ENCODE measurements at places on chromosomes 4 and X. TPM values are rescaled to one million over a fixed set of nuclear protein-coding genes. Genes with fewer than 3 reads are reported as not detected.
A peak's percentile ranks its signal among the peaks of the same experiment; 100 is the strongest.

DNA sequence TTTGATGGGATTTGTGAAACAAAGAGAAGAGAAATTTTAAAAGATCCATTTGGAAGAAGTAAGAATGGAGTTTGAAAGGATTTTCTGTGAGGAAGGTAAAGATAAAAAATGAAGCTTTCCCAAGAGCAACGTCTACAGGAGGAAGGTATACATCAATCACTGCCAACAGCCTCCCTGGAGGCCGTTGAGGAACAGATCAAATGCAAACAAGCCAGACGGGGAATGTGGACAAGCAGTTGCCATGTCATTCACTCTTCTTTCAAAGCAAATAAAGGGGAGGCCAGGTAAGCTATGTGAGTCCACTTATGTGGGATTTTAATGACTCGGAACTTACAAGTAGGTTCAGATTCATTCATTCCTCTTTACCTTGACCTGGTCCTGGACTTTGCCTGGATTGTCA, 1020.5 kb upstream of the AGA start:
- DNase-seq: no peak
- no peak overlapping the region for H3K27ac ChIP-seq
- H3K4me1 ChIP-seq: no peaks in the 10 kb centered on the region

DNA sequence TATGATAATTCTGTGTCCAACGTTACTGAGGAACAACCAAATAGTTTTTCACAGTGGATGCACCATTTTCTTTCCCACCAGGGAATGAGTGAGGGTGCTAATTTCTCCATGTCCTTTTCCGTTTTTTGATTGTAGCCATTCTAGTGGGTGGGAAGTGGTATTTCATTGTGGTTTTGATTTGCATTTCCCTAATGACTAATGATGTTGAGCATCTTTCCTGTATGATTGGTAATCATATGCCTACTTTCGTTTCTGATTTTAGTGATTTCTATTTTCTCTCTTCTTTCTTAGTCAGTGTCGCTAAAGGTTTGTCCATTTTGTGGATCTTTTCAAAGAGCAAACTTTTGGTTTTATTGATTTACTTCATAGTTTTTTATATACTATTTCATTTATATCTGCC, 32.1 kb upstream of the TEX13D start:
- H3K4me3 ChIP-seq: no peak overlapping the region
- no peak overlapping the region for H3K27ac ChIP-seq

DNA sequence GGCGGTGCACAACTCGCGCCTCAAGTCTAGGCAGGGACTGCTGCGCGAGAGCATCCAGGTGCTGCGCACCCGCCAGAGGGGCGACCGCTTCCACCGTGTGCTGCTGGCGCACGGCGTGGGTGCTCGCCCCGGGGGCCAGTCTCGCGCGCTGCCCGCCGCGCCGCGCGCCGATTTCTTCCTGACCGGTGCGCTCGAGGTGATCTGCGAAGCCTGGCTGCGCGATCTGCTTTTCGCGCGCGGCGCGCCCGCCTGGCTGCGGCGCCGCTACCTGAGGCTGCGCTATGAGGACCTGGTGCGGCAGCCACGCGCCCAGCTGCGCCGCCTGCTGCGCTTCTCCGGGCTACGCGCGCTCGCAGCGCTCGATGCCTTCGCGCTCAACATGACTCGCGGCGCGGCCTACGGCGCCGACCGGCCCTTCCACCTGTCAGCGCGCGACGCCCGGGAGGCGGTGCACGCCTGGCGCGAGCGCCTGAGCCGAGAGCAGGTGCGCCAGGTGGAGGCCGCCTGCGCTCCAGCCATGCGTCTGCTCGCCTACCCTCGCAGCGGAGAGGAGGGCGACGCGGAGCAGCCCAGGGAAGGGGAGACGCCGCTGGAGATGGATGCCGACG, 1.3 kb downstream of the CHST7 start:
- H3K27me3 ChIP-seq: no peaks in the 10 kb centered on the region
- H3K27ac ChIP-seq: no peak overlapping the region
- H3K4me3 ChIP-seq: peak overlapping the region; percentile 74
- H3K36me3 ChIP-seq: no peaks in the 10 kb centered on the region
- H3K4me1 ChIP-seq: peaks cover 25% of the 10 kb centered on the region

- no peak overlapping the region for H3K4me3 ChIP-seq
- no peaks in the 10 kb centered on the region for H3K36me3 ChIP-seq
- peaks cover 12% of the 10 kb centered on the region for H3K27me3 ChIP-seq
- DNase-seq: no peak
- no peaks in the 10 kb centered on the region for H3K4me1 ChIP-seq
- H3K27ac ChIP-seq: no peak overlapping the region
Observed at GRCh38 chrX:73847100-73847499, 284.1 kb downstream of the CHIC1 start.

ACE2 gene
- not detected for total RNA-seq

DNA sequence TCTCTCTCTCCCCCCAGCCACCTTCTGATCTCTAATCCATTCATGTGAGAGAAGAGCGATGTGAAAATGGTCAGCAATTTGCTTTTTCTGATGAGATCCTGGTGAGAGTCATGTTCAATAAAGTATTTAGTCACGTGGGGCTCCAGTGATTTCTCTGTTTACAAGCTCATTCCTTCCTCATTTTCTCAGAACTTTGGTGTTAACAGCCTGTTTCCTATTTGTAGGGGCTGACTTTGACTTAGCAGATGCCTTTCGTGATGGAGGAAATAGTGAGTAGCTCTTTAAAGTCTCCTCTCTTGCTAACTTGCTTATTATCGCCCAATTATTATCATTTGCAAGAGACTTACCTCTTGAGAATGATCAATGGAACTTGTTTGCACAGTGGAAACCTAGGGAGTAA, 72.6 kb upstream of the CD99 start:
- H3K36me3 ChIP-seq: peaks cover 22% of the 10 kb centered on the region
- H3K27me3 ChIP-seq: no peaks in the 10 kb centered on the region
- H3K4me3 ChIP-seq: no peak overlapping the region
- H3K27ac ChIP-seq: no peak overlapping the region

SMARCA1 gene
- total RNA-seq: 123 TPM

DNA sequence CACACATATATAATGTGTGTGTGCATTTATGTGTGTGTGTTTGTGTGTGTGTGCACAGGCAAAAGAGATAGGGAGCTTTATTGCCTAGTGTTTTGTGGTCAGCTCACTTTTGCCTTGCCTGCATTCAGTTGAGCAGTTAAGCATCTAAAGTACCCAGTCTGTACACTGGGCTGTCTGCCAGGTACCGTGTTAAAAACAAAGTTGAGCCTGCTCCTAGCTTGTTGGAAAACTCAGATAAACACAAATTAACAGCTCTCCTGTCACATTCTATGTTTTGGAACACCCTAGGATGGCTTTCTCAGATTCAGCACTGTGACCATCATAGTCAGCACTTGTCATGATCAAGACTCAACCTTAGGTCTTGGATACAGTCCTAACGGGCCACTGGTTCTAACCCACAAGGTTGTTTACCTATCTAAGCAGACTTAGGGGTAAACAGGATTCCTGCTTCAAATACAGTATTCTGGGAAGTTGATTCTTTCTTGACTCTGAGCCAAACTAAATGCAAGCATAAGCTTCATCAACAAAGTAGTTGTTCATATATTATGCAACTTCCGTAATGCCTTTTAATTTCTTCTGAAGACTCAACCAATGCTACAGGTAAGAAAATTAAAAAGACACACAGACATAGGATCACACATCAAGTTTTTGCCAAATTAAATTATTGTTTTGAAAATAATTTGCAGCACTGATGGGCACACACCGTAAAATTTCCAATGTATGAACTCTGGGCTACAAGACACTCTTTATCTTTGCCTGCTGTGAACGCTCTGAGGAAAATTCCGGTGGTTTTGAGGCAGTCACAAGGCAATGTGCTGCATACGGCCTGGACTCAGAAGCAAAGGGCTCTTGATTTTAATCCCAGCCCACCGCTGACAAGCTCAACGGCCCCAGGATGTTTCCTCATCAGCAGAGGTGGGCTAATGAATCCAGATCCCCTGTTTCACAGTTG, 11.3 kb upstream of the CD99 start:
- no peak for DNase-seq
- H3K27ac ChIP-seq: no peak overlapping the region
- H3K36me3 ChIP-seq: no peaks in the 10 kb centered on the region
- H3K27me3 ChIP-seq: no peaks in the 10 kb centered on the region

- H3K4me1 ChIP-seq: no peaks in the 10 kb centered on the region
- no peak for DNase-seq
- no peak overlapping the region for H3K4me3 ChIP-seq
- no peak overlapping the region for H3K27ac ChIP-seq
Observed at GRCh38 chrX:17009856-17010625, 63.6 kb downstream of the REPS2 start.

- H3K36me3 ChIP-seq: no peaks in the 10 kb centered on the region
- peaks cover 38% of the 10 kb centered on the region for H3K4me1 ChIP-seq
- peak overlapping the region; percentile 72 for H3K27ac ChIP-seq
- no peak overlapping the region for H3K4me3 ChIP-seq
Observed at GRCh38 chr4:137677863-137678262, 145.6 kb upstream of the PCDH18 start.

FOXR2 gene
- total RNA-seq: not detected

UNC5C gene
- total RNA-seq: 4.7 TPM

FAM47E gene
- 0.73 TPM for total RNA-seq

- H3K27ac ChIP-seq: no peak overlapping the region
- H3K4me1 ChIP-seq: peaks cover 8% of the 10 kb centered on the region
- no peak for DNase-seq
- no peak overlapping the region for H3K4me3 ChIP-seq
Observed at GRCh38 chrX:140821280-140821679, 111.7 kb downstream of the LINC00632 start.

- H3K4me1 ChIP-seq: no peaks in the 10 kb centered on the region
- H3K36me3 ChIP-seq: no peaks in the 10 kb centered on the region
- no peak for DNase-seq
- H3K4me3 ChIP-seq: no peak overlapping the region
Observed at GRCh38 chrX:110836982-110837381, 41.4 kb upstream of the CHRDL1 start.

DNA sequence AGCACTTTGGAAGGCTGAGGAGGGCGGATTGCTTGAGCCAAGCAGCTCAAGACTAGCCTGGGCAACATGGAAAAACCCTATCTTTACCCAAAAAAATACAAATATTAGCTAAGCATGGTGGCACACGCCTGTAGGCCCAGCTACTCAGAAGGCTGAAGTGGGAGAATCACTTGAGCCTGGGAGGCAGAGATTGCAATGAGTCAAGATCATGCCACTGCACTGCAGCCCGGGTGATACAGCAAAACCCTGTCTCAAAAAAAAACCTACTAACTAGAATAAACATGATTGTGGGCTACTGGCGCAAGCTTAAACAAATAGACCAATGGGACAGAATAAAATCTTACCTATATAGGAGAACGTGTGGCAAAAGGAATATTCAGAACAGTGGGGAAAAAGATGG, 7.3 kb downstream of the CDKL2 start:
- H3K36me3 ChIP-seq: peaks cover 3% of the 10 kb centered on the region
- H3K4me3 ChIP-seq: no peak overlapping the region
- H3K27me3 ChIP-seq: no peaks in the 10 kb centered on the region
- H3K4me1 ChIP-seq: no peaks in the 10 kb centered on the region

GRCh38 chrX:129600981-129601424, 53.8 kb downstream of the APLN start:
- no peak for DNase-seq
- peak overlapping the region; percentile 27 for H3K27ac ChIP-seq
- peaks cover 21% of the 10 kb centered on the region for H3K4me1 ChIP-seq
- H3K36me3 ChIP-seq: peaks cover 8% of the 10 kb centered on the region
- H3K4me3 ChIP-seq: no peak overlapping the region

DNA sequence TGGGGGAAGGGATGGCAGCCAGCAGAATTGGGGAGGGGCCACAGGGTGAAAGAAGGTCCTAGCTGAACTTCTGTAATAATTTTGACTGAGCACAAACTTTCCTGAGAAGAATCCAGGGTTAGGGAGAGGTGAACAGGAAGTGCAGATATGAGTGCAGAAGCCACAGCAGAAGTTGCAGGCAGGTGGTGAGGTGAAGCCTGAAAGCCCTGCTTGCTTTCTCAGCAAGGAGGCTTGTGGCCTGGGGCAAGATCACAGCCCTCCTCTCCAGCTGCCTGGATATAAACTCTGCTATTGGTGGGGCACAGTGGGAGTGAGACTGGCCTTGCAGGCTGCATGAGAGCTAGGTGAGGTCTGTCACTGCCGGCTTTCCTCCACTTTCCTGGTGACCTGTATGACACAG, 44.1 kb upstream of the UPRT start:
- no peak overlapping the region for H3K4me3 ChIP-seq
- no peak for DNase-seq
- H3K27ac ChIP-seq: no peak overlapping the region
- no peaks in the 10 kb centered on the region for H3K36me3 ChIP-seq
- peaks cover 2% of the 10 kb centered on the region for H3K27me3 ChIP-seq

GRCh38 chrX:46739736-46740135, 19.2 kb downstream of the SLC9A7 start:
- DNase-seq: no peak
- no peaks in the 10 kb centered on the region for H3K27me3 ChIP-seq
- H3K36me3 ChIP-seq: peaks cover 7% of the 10 kb centered on the region

S100P gene
- 0.95 TPM for total RNA-seq
